Stimulated activated naive CD4-positive, alpha-beta T cell treated with Interleukin-2 at 50 U/mL for 16 hours (primary cell): ENCODE measurements at places on chromosomes 7 and 10.

DNA sequence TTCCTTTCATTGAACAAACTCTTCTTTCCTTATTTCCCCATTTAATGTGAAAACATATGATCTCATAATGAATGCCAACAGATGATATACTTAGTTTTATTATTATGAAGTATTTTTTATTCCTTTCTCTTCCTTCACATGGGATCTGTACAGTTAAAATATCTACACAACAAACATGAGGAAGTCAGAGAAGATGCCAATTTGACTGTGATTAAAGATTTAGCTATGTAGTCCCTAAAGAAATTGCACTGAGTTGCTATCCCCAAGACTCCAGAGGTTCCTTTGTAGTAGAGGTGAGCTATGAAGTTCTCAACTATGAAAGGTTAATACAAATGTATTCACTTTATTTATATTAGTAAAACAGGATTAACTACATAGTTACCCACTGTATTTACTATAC, 60.6 kb upstream of the LRRN3 start:
- no peak for DNase-seq

DNA sequence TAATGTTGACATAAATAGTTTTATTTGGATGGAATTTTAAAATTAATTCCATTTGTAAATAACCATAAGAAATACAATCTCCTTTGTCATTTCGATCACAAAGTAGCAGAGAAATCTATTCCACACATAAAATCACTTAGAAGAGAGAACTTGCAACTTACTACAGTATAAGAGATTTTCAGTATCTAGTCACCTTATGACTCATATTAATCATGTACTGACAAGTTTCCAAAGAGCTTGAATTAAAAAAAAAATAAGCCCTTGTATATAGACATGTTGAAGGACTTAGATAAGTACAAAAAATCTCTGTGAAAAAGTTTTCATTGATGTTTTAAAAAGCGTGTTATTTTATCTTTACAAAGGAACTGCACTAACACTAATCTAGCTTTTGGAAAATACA, 207.1 kb upstream of the ETV1 start:
- DNase-seq, result no peak

DNA sequence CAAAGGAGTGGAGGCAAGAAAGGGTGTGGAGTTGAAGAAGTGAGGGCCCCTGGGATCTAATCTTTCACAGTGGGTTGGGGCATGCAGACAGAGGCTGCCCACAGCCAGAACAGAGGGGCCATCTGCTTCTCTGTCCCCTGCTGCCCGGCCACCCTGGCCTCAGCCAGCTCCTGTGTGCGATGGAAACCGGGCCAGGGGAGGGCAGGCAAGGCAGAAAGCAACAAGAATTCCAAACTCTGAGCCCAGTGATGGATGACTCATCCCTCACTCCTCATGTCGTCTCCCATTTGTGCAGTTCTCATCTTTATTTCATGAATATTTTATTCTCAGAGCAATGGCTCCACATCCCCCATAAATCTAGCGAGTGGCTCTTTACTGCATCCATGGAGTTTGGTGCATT, 757.1 kb downstream of the GRID1 start:
- DNase-seq, result no peak

GRCh38 chr7:82539969-82540368, 96.4 kb upstream of the CACNA2D1 start:
- no peak for DNase-seq

GRCh38 chr7:40986351-40986873, 716.5 kb downstream of the INHBA start:
- no peak for DNase-seq

- no peak for DNase-seq
These were observed 7.6 kb downstream of the ZFYVE27 start for GRCh38 chr10:97744405-97745035.
